ENCODE measurements at places on chromosomes 5 and 9.

GRCh38 chr9:86219606-86220005 lies 39.9 kb downstream of the C9orf153 start:
- ATAC-seq, result no peak

GRCh38 chr9:111272581-111272980 lies 57.4 kb downstream of the OR2K2 start:
- ATAC-seq, result no peak

DNA sequence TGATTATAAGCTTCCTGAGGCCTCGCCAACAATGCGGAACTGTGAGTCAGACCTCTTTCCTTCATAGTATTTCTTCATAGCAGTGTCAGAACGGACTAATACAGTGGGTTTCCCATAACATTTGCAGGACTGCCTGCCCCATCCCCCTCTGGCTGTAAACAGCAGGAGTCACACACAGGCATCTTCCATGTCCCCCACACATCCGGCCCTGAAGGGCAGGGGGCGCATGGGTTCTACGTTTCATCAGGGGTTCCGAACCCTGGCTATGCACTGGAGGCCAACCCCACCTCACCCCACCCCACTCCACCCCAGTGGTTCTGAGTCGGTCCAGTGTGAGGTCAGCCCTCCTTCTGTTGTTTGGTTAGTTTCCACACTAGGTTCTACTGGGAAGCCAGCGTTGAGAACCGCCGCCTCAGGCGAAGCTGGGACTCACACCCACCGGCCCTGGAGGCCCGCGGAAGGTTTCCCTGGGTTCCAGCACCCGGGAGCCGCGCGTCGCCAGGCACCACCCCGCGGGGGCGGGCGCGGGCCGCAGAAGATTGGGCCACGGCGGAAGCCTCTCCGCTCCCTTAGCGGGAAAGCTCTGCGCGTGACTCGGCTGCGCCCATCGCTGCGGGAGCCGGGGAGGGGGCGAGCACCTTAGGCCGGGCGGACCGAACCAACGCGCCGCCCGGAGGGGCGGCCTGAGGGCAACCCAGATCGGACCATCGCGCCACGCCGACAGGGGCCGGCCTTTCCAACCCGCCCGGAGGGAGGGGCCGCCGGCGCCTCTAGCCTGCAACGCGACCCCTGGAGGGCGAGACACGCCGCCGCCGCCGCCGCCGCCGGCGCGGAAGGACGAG lies at the start of gene RUSC2:
RUSC2 (plus strand) TSS at position 799 of the 842 bp plus-strand sequence. CDS start 56,411 bp downstream, outside the sequence.
- ATAC-seq, result peak; percentile 51

- ATAC-seq, result no peak
Observed at GRCh38 chr9:18978188-18978587, 54.8 kb downstream of the SAXO1 start.

GRCh38 chr5:153969563-153969895 lies 69.2 kb downstream of the FAM114A2 start:
- no peak for ATAC-seq

GRCh38 chr5:69103521-69103920 lies 9.7 kb downstream of the SLC30A5 start:
- peak; percentile 17 for ATAC-seq

- no peak for ATAC-seq
Observed at GRCh38 chr5:100469767-100470166, 65.4 kb upstream of the FAM174A start.

- ATAC-seq, result no peak
Observed at GRCh38 chr9:109319626-109320241, 1.1 kb downstream of the EPB41L4B start.

GRCh38 chr5:126444137-126444536 lies 20.9 kb downstream of the GRAMD2B start:
- ATAC-seq, result no peak

GRCh38 chr9:109775516-109775915 lies 4.5 kb upstream of the PALM2AKAP2 start:
- no peak for ATAC-seq

- ATAC-seq, result no peak
Observed at GRCh38 chr5:108727236-108727650, 20.5 kb upstream of the FER start.

- no peak for ATAC-seq
Observed at GRCh38 chr5:93423300-93423699, 157.7 kb downstream of the NR2F1-AS1 start.

DNA sequence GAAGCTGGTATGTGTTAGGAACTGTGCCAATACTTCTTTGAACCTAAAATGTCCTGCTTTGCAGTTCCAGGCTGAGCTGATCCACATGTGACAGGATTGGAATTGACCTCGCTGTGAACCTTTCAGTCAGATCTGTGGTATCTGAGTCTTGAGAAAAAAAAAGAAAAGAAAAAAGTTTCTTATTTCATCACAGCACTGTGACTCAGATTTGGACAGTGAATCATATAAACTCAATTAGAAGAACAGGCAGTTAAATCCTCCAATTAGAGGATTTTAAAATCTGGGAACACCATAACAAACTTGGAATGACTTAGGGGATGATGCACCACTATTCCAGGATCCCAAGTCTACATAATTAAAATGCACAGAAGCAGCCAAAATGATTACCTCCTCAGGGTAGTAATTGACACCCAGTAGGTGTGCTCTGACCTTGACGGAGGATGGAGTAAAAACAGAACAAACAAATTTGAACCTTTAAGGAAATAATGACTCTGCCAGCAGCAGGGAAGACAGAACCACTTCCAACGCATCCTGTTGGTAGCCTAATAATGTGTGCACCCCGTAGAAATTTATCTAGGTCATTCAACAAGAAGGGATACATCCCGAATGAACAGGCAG lies 57.8 kb upstream of the RAI14 start:
- ATAC-seq, result no peak

DNA sequence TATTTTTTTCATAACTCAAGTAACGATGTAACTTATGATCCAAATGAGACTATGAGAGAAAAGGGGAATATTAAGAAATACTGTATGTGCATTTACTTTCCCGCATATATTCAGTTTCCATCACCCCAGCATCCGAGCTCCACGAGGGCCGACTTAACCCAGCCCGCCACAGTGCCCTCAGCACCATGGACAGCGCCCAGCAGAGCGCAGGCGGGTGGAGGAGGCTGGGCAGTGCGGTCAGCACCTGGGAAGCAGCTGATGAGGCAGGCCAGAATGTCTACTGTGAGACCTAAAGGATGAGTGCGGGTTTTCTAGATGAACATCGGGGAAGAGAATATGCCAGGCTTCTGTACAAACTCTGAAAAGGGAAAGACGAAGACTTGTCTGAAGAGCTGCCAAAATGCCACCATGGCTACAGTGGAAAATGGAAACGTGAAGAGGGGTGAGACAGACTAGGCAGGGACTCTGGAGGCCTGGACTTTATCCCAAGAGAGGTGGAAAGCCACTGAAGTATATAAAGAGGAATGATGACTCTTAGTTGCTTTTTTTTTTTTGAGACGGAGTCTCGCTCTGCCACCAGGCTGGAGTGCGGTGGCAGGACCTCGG lies 34.5 kb upstream of the MED27 start:
- no peak for ATAC-seq

DNA sequence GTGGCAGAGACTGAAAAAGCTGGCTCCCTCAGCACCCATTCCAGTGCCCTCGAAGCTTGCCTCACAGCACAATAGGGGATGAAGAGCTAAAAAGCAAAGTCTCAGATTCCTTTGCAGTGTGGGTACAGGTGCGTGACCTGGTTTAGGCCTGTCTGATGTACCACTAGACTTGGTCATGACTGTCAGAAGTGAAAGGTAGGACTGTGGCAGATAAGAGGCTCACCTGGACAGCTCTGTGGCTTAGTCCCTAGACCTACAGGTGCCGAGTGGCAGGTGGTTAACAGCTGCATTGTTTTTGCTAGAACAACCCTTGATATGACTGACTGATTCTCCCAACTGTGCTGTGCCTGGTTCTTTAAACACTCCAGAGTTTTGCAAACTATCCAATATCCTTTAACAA lies 14.7 kb upstream of the SFXN1 start:
- no peak for ATAC-seq

DNA sequence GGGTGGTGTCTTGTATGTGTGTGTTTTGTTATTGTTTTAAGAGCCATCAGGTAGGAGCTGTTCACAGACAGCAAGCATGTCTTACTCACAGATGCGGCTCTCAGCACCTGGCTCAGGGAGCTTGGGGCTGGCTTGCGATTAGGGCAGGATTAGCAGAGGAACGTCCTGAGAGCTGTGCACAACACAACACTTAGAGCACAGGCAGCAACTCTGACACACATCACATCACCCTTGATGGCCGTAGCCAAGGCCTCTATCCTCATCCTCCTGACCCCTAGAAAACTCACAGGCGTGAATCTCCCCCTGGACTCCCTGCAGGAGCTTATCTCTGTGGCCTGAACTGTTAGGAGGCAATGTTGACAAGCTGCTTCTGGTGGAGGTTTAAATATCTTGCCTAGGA lies 7.1 kb upstream of the IL17B start:
- no peak for ATAC-seq

DNA sequence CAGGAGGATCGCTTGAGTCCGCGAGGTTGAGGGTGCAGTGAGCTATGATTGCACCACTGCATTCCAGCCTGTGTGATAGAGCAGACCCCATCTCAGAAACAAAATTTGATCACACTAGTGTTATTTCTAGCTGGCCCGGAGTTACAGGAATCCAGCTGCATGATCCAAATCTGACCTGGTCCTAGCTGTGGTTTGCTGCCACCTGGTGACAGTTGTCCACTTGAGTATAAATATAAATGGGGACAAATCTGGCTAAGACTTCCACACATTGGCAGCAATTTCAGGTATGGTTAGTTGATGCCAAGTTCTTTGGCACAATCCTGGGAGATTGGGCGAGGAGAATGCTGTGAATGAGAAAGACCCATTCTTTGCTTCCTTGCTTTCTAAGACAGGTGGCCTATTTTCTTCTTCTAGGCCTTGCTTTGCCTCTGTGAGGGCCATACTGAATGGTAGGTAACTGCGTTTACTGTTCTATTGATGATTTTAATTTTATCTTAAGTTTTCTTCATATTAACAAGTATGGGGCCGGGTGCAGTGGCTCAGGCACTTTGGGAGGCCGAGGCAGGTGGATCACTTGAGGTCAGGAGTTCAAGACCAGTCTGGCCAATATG lies 35.4 kb downstream of the UBE2R2 start:
- ATAC-seq, result peak; percentile 51

GRCh38 chr9:105633411-105633810 lies 28.8 kb upstream of the TAL2 start:
- no peak for ATAC-seq

DNA sequence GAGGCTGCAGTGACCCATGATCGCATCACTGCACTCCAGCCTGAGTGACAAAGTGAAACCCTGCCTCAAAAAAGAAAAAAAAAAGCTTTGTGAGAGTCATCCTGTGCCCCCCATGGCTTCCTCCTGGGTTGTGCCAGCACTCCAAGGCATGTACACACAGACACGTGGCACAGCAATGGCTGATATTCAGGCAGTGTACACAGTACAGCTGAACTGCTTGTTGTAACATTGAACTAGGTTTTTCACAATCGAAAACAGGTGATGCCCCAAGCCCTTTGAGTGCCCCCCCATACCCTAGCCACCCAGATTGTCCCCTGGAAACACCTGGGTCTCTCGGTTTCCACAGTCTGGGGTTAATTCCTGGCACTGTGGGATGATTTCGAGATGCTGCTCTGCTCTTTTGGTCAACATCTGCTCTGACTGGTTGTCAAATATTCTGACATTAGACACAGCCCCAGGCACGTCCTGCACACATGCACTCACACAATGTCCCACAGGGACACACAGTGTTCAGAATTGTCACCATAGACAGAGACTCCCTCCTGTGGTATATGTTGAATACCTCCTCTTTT lies 9.2 kb downstream of the SPINK4 start:
- no peak for ATAC-seq

DNA sequence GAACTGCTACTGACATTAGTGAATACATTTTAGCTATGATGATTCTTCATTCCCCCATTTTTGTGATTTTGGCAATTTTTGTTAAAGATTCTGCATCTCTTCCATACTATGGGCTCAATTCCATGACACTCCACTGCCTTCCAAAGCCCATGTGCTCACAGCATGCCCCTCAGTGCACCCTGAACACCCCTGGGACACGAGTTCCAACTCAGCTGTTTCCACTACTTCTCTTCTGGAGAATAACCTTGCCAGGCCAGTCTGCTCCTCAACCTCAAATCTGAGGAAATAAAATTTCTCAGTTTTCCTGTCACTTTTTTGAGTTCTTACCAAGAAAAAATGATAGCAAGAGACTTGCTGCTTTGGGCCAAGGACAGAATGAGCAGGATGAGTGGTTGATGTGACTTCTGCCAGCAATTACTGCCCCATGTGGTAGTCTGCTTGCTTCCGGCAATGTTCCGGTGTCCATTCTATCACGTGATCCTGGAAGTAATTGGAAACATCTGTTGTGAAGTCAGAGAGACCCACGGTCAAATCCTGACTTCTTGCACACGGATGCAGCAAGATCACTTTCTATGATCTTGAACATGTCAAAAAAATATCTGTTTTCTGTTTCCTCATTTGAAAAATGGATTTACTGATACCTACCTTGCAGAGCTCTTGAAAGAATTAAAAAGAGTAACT lies 58.3 kb downstream of the EGFLAM start:
- ATAC-seq, result no peak

DNA sequence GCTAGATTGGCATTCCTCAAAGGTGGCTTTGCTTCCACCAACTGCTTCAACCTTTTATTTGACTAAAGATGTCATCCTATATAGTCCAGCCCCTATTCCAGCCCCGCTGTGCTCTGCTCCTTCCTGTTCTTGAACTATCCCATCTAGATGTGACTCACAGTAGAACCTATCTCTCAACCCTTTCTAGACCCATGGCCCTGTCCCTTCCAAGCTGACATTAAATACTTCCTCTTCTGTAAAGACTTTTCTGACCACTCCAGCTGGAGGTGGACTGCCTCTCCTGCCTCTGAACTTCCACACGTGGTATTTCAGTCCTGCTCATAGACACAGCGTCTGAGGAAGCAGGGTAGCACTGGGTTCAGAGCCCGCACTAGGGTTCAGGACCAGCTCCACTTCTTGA lies 32.4 kb downstream of the OSTF1 start:
- no peak for ATAC-seq

- no peak for ATAC-seq
Observed at GRCh38 chr5:131229623-131230022, 34.2 kb upstream of the CDC42SE2 start.

GRCh38 chr5:32013658-32014057 lies 160.5 kb downstream of the GOLPH3 start:
- ATAC-seq, result no peak

DNA sequence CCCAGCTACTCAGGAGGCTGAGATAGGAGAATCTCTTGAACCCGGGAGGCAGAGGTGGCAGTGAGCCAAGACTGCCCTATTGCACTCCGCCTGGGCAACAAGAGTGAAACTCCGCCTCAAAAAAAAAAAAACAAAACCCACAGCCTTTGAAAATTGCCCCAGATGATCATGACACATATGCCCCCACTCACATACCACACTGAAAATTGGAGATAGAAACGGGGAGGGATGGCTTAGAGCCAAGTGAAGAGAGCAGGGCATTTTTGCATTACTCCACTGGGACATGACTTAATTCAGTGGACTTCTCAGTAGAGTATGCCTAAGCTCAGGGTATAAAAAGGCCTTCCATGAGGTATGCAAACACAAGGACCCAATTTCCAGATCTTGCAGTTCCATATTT lies 309.3 kb downstream of the BNC2 start:
- ATAC-seq, result no peak

GRCh38 chr5:43418561-43418960 lies 6.4 kb upstream of the CCL28 start:
- ATAC-seq, result no peak
